ENCODE measurements at places on chromosomes 2 and 18. TPM values are rescaled to one million over a fixed set of nuclear protein-coding genes. Genes with fewer than 3 reads are reported as not detected.

CD226 gene
- 0.13 TPM for total RNA-seq

GPR45 gene
- not detected for total RNA-seq

POTEI gene
- total RNA-seq: 0.05 TPM

MBP gene
- 6.1 TPM for total RNA-seq

HS6ST1 gene
- total RNA-seq: 14.0 TPM

PROM2 gene
- total RNA-seq: under 0.01 TPM

RAB6C gene
- total RNA-seq: not detected

CASP8 gene
- total RNA-seq: 21.0 TPM

PAX3 gene
- total RNA-seq: not detected

ALK gene
- total RNA-seq: not detected

CCDC68 gene
- 5.9 TPM for total RNA-seq

GNLY gene
- not detected for total RNA-seq

FBLN7 gene
- 2.2 TPM for total RNA-seq

CEBPZOS gene
- 18.4 TPM for total RNA-seq

GAL3ST2 gene
- total RNA-seq: not detected

ACKR3 gene
- total RNA-seq: 0.93 TPM

IL1R2 gene
- total RNA-seq: not detected

CTAGE1 gene
- not detected for total RNA-seq

RETREG2 gene
- total RNA-seq: 43.6 TPM

ZNF521 gene
- total RNA-seq: 18.1 TPM

CHN1 gene
- total RNA-seq: 17.4 TPM

MC5R gene
- not detected for total RNA-seq

RBM44 gene
- total RNA-seq: 0.20 TPM

SLC9A4 gene
- total RNA-seq: not detected

STARD6 gene
- not detected for total RNA-seq

ASPRV1 gene
- 0.10 TPM for total RNA-seq
